ENCODE measurements at places on chromosomes 3 and 15.

DNA sequence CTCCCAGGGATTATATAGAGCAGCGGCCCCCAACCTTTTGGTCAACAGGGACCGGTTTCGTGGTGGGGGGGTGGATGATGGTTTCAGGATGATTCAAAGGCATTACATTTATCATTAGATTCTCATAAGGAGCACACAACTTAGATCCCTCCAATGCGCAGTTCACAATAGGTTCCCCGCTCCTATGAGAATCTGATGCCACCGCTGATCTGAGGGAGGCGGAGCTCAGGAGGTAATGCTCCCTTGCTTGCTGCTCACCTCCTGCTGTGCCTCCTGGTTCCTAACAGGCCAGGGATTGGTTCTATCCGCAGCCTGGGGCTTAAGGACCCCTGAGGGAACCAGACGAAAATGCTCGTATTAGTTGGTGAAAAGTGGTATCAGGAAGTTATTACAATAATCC lies 1.3 kb upstream of the HACD2 start:
- DNase-seq: no peak

- no peak for DNase-seq
These were observed 718.6 kb upstream of the NECTIN3 start for GRCh38 chr3:110352841-110353604.

DNA sequence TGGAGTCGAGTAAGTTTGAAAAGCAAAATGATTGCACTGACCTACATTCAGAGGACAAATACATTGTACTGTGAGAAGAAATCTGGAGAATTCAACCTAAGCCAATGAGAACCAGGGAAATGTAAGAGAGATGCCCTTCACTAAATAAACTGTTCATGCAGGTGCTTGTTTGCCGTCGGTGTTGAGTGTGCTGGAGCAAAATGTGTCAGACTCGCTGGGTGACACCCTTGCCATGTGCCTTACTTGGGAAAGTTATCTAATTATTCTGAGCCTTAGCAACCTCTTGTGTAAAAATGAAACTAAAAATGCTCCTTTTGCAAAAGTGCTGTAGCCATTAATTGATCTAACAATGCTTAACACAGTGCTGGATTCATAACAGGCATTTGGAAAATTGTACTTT lies 140.4 kb downstream of the GABRB3 start:
- DNase-seq: no peak

DNA sequence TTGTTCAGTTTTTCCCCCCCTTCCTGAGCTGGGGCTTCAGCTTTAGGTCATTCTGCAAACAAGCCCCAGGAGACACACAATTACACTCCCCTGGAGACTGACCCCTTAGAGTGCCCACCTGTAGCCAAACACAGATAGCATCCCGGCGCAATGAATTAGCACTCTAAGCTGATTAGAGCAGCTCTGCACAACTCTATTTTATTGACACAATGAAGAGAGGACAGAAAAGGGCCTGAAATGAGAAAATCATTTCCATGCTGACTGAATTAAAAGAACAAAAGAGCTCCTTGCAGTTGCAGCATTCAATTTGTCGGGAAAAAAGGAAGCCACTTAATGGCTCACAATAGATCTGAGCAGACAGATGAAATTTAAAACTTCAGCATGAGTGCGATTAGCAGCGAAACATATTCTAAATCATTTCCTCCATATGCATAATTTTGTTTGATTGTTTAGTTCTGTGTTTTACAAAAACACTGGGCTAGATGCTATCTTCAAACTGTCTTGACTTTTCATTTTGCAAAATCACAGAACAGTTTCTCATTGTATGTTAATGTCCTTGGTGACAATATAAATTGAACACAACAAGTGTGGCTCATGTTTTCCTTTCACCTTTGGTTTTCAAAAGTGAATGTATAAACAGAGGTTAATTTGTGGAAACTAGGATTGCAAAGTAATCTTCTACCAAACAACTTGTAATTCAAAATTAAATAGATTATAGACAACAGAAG lies 308.6 kb downstream of the MECOM start:
- DNase-seq: no peak

- no peak for DNase-seq
These were observed 30.9 kb upstream of the ARRDC4 start for GRCh38 chr15:97929456-97930229.

GRCh38 chr3:157807280-157807679 lies 298.9 kb downstream of the SHOX2 start:
- no peak for DNase-seq

DNA sequence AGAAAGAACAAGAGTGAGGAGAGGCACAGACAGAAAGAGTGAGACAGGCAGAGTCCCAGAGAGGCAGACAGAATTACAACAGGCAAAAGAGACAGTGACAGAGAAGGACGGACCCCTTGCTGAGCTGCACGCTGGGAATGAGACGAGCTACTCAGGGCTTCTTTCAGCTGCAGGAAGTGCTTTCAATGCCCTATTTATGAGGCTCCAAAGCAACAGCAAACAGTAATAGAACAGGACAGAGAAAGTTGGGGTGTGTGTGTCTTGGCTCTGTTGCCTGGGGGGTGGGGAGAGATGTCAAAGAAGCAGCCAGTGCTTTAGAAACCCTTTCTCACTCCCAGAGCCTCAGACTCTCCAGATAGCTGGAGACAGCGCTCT lies 502 bp upstream of the TIMP4 start:
- no peak for DNase-seq

Measured in natural killer cell (primary cell).